ENCODE measurements at places on chromosomes 11 and 22.

GRCh38 chr11:81286550-81286949, 1447.1 kb downstream of the FAM181B start:
- no peak for DNase-seq

DNA sequence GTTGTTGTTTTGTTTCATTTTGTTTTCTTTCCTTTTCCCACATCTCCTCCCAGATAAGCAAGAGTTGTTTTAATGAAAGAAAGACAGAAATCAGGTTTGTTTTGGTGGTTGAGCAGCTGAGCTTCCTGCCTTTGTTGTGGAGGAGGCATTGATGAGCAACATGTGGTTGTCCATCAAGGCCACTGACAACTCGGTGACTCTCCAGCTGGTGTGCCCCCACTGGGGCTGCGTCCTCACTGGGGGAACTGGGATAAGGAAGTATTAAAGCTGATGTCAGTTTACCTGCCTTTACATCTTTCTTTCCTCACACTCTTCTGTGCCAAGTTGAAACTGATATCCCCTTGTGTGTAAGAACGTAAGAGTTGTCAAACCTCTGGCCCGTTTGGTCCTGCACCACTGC, 5.9 kb downstream of the VPS26B start:
- no peak for DNase-seq

- no peak for DNase-seq
Observed at GRCh38 chr11:32136657-32137056, 45.8 kb downstream of the RCN1 start.

DNA sequence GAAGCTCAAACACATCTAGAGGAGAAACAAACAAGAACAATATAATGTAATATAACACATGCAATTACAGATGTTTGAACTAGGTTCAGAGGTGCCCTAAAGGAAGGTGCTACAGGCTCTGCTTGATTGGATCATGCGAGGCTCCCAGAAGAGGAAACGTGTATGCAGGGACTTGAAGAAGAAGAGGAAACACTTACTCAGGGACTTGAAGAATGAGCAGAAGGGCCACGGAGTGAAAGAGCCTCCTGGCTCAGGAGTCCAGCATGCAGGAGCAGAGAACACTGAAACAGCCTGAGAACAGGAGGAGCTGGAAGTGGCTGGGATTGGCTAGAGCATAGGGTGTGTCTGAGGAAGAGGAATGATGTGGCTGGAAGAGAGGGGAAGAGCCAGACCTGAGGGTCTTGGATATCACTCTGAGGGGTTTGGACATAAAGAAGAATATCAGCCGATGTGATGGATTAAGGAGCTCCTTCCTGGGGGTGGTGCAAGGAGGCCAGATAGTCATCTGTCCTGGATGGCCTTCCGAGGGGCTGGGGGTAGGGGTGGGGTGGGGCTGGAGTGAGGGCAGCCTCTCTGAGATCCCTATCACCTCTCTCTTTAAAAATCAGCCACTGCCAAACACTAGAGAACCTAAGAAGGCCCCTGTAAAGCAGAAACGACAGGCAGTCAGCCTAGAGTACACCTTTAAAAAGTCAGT, 16.8 kb downstream of the FZD4 start:
- DNase-seq, result no peak

GRCh38 chr22:45908961-45909360, 68.0 kb downstream of the WNT7B start:
- no peak for DNase-seq

GRCh38 chr11:75270896-75271418, 30.4 kb downstream of the TPBGL start:
- DNase-seq, result no peak

- DNase-seq, result no peak
Observed at GRCh38 chr22:44933666-44934453, 75.9 kb downstream of the PHF21B start.

- DNase-seq, result no peak
Observed at GRCh38 chr11:44029507-44029845, 18.3 kb upstream of the ACCSL start.

DNA sequence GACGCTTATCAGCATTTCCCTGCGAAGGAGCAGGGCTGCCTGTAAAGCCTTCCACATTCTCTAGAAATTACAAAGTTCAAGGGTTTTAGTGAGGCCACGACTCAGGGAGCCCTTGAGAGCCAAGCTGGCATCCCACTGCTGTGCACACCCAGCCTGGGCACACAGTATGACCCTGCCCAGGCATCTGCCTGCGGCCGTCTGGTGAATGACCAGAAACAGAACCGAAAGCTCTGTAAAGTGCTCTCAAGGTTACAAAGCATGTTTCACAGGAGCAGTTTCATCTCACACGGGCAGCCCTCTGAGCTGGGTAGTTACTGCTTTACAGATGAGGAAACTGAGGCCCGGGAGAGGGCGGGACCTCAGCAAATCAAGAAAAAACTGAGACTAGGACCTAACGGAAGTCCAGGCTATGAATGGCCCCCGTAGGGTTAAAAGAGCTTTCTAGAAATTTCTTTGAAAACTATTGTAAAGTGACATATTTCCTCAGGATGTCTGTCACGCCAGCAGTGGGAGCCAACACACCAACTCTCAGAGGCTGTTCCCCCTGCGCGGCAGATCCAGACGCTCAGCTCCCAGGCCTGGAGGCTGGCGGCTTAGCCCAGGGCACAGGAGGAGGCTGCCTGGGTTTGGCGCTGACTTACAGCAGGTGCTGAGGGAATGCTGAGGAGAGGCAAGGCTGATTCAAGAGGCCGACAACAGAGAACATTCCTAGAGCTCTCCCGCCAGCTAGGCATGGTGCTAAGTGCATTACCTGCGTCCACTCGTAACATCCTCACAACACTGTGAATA, 7.7 kb upstream of the TCF20 start:
- no peak for DNase-seq

- no peak for DNase-seq
Observed at GRCh38 chr11:95723361-95723942, 66.1 kb downstream of the FAM76B start.

DNA sequence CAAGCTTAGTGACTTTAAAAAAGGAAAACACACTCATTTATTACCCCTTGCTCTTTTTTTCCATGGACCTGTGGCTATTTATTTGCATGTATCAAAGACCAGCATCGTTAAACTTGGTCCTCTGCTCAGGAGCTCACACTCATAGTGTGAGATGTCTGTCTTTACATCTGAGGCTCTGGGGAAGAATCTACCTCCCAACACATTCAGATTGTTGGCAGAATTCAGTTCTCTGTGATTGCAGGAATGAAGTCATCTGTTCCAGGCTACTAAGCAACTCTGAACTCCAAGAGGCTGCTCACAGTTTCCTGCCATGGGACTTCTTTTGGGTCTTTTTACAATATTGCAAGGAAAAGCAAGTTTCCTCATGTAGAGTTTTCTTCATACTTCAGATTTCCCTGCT, 138.8 kb downstream of the LRRC4C start:
- DNase-seq, result no peak

- no peak for DNase-seq
Observed at GRCh38 chr11:120034176-120034875, 103.6 kb downstream of the TRIM29 start.

DNA sequence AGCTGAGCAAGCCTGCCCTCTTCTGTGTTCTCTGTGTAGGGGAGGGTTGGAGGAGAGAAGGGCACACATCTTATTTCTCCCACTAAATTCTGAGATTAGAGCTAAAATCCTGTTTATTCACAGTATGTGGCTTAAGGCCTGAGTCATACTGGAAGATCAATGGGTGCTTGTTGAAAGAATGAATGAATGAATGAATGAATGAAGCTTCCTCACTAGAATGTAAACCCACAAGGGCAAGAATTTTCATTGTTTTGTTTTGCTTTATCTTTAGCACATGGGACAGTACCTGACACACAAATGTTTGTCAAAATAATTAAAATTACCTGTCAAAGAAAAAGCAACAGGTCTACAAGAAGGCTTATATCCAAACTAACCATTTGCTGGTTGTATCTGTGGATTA, 50.6 kb upstream of the PAK1 start:
- no peak for DNase-seq

DNA sequence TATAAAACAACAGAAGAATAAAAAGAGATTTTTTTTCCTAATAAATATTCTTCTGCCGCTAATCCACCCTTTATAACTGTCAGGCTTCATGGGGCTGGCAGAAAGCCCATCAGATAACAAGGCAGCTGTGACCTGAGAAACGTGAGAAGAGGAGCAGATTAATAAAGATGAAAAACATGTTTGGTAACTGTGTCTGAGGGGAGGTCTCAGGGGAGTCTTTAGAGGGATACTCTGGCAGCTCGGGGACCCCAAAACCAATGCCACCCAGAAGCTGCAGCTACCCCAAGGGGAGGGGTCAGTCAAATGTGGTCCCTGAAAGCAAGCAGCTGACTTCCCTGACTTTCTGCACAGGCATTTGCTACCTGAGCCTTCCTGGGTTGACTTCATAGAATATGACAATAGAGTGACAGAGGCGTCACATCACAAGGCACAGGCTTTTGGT, 48.4 kb upstream of the POU2AF1 start:
- no peak for DNase-seq

DNA sequence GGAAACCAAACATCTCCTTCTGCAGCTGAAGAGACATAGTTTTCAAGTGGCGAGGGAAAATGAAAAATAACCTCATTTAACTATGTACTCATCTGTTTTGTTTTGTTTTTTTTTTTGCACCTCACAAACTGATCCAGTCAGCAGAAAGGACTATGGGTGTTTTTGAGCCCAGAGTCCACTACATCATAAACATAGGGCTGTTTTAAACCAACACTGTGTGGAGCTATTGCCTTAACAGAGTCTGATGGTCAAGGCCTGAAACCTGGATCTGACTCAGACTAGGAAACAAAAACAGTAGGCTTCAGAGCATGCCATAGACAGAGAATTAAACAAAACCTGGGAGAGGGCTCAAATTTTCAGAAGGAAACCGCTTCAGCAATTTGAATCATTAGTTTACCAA, 99.3 kb upstream of the FSHB start:
- no peak for DNase-seq

GRCh38 chr11:704781-705645, 1.0 kb upstream of the EPS8L2 start:
- no peak for DNase-seq

GRCh38 chr22:20249797-20250354, 18.2 kb downstream of the RTN4R start:
- no peak for DNase-seq

DNA sequence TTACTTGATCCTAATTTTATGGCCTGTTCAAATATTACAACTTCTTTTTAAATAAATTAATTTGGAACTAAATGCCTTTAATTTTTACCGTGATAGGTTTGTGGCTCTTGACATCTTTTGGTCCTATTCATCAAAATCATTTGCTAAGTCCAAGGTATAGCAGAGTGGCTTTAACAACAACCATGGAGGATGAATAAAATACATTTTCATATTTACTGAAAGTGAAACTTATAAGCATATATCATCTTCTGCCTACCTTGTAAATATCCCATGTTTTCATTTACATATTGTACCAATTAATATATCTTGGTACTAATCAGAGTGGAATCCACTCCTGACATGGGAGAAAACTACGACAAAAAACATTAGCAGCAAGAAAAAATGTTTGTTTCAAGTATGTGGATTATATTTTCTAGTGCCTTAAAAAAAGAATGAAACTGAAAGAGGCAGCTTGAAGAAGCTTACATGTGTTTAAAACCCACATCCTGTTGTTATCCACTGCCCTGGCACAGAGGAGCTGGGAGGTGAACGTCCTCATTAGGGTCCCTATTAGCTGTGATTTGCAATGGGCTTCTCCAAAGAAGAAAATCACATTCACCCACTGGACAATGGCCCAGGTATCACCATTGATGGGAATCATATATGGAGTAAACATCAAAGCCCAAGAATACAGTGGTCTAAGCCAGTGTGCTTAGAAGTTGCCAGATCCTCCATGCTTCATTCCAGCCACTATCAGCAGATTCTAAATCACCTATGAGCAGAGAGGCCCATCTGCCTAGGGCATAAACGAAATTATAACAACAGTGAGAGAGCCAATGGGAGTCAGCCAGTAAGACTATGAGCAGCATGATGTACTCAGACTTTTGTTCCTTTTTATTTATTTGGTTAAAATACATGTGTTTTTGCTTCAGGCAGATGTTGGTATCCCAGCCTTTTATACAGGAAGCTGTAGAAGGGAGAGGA, 84.7 kb downstream of the MAML2 start:
- DNase-seq, result no peak

GRCh38 chr11:12284316-12285050, 92.9 kb upstream of the PARVA start:
- DNase-seq, result no peak

GRCh38 chr22:50542416-50542927, 3.2 kb upstream of the KLHDC7B start:
- DNase-seq, result no peak

DNA sequence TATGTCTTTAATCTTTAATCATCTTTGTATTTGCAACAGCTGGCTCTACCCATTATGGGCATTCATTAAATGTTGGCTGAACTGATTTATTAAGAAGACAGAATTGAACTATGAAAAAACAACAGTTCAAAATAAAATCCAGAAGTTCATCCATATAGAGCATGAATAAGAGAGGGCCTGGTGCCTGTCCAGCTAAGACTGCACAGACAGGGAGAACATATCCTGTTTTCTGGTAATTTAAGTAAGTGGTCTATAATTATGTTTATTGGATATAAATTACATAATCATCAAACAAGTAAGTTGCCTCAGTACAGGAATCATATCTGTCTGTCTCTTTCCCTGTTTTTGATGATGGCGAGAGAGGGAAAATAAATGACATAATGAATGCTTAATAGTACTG, 137.2 kb downstream of the RBFOX2 start:
- DNase-seq, result no peak

DNA sequence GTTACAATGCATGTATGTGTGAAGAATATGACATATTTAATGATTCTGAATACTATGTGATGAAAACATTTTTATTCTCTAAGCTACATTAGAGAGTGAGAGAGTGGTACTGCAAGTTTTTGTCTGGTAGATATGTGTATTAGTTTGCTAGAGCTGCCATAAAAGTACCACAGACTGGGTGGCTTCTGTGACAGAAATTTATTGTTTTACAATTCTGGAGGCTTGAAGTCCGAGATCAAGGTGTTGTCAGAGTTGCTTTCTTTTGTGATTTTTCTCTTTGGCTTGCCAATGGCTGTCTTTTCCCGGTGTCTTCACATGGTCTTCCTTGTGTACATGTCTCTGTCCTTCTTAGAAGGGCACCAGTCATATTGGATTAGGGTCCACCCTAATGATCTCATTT, 6.9 kb upstream of the OR10W1 start:
- no peak for DNase-seq

- DNase-seq, result no peak
Observed at GRCh38 chr11:45904309-45904915, 2.7 kb downstream of the FREY1 start.

- DNase-seq, result no peak
Observed at GRCh38 chr11:35938231-35938630, 5.6 kb upstream of the LDLRAD3 start.

- no peak for DNase-seq
Observed at GRCh38 chr11:75244052-75244814, 3.7 kb downstream of the TPBGL start.

- DNase-seq, result no peak
Observed at GRCh38 chr11:30653606-30654005, 67.5 kb upstream of the MPPED2 start.

- no peak for DNase-seq
Observed at GRCh38 chr11:23554002-23554401, 693.7 kb upstream of the CCDC179 start.

Data from stimulated activated CD8-positive, alpha-beta memory T cell treated with anti-CD3 and anti-CD28 coated beads, Interleukin-15, amount 100 ng/mL, for 1 hour (primary cell).